T-helper 1 cell (primary cell): ENCODE measurements at places on chromosomes 7 and 10.

DNA sequence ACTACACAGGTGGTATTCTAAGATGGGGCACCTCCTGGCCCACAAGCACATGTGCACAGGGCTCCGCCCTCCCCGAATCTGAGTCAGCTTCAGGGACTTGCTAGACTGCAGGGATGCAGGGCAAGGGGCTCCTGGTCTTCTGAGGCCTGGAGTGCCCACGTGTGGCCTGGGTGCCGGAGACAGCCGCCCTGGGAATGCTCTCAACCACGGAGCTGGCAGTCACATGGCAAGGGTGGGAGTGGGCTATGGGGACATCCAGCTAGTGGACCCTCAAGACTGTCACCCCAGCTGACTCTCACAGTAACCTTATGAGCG is 42.7 kb downstream of the CFAP46 start:
- no peak for DNase-seq

DNA sequence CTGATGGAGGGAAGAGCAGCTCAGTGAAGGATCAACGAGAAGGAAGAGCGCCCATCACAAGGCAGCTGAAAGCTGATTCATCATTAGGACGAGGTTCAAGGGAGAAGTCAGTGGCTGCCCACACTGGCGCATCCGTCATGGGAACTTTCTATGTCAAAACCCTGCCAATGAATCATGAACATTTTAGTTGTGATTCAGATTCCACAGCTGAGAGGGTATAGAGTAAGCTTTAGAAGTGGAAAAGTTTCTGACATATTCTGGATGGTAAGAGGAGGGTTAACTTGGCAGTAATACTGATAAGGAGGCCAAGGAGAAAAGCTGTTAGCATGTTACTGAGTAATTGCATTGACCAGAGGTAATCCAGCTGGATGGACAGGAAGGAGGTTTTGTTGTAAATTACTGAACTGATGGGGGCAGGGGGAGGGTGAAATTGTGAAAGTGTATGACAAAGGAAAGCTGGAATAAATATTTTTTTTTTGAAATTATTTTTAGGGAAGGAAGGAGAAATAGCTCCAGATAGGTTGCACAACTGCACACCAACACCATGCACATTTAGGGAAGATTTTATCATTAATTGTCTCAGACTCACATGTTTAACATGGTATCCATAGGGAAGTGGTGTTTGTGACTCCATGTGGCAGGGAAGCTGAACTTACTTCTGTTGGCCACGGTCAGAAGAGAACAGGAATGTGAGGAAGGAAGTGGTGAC is 78.3 kb upstream of the NRP1 start:
- no peak for DNase-seq

- DNase-seq: no peak
Observed at GRCh38 chr7:27388561-27388960, 146.0 kb downstream of the EVX1 start.

GRCh38 chr7:128424686-128425275 is 15.0 kb upstream of the IMPDH1 start:
- no peak for DNase-seq

DNA sequence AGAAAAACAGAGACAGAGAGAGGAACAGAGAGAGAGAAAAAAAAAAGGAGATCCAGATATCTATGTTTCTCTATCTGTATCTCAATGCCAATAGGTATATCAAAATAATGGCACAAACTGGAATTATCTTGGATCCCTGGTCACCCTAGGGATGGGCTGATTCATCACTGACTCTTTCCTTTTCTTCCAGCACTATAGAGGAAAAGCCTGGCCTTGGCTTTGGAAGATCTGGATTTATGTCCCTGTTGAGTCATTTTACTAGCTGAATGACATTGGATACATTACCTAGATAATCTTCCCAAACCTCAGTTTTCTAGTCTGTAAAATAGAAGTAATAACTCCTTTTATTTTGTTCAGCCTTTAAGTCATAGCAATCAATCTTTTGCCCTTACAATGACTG is 152.8 kb upstream of the GDF10 start:
- DNase-seq: no peak

- DNase-seq: no peak
Observed at GRCh38 chr7:39664057-39664456, 40.7 kb downstream of the RALA start.
